H9 (cell line): ENCODE measurements at places on chromosomes 1 and 21.

DNA sequence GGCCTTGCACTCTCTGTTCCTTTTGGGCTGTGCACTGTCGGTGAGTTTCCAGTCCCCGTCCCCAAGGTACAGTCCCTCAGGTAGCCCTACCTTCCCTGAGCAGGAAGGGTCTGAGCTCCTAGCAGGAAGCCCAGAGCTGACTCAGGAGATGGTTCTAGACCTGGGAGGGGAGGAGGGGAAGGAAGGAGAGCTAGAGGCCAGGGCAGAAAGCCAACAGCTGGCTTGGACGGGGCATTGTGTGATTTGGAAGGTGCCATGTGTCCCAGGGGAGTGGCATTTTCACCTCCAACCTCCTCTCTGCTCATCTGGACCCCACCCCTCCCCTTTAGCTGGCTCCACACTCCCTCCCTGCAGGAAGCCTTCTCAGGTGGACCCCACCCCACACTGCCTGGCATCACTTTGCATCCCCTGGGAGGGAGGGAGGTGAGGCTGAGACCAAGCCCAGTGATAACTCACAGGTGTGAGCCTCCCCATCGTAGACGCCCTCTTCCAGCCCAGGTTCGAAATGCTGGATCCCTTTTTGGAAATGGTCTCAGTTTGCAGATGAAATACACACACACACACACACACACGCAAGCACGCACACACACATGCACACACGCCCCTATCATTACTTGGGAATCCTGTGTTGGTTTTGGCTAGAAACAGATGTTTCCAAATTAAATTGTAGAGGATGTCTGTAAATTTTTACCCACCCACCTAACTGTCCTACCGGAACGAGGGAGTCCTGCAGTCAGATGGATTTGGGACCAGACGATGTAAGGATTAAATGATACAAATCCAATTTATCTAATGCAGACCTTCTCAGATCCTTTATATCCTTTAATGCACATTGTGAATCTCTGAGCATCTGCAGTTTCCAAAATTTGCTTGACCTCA lies 19.7 kb upstream of the IFNLR1 start:
- no peak for DNase-seq

DNA sequence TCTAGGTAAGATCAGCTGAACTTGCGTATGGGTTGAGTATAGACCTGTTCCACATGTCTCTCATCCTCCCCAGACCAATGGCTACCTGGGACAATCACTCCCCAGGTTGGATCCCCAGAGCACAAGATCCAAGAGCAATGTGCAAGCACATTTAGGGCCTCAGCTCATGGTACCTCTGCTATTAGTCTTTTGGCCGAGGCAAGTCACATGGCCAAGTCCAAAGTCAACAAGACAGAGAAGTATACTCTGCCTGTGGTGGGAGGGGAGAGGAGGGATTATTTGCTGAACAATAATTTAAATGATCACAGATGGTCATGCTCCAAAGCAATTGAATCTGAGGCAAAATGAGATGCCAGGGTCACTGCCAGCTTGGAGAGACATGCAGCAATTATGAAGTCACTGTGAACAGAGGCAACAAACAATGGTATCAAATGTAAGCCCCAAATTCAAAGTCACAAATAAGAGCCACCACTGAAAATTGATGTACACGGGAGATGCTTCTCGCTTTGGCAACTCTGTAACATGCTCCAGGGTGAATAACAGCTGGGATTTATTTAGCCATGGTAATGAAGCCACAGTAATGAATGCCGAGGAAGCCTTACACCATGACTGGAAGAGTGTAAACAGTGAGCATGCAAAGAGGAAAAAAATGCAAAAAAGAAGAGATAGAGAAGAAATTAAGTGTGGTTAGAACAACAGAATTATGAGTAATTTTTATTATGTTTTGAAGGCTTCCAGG lies 149.1 kb downstream of the ZNF281 start:
- no peak for DNase-seq

GRCh38 chr1:30199563-30199962 lies 523.8 kb downstream of the MATN1 start:
- no peak for DNase-seq

- no peak for DNase-seq
These were observed 5.8 kb downstream of the ADORA3 start for GRCh38 chr1:111497592-111497991.

DNA sequence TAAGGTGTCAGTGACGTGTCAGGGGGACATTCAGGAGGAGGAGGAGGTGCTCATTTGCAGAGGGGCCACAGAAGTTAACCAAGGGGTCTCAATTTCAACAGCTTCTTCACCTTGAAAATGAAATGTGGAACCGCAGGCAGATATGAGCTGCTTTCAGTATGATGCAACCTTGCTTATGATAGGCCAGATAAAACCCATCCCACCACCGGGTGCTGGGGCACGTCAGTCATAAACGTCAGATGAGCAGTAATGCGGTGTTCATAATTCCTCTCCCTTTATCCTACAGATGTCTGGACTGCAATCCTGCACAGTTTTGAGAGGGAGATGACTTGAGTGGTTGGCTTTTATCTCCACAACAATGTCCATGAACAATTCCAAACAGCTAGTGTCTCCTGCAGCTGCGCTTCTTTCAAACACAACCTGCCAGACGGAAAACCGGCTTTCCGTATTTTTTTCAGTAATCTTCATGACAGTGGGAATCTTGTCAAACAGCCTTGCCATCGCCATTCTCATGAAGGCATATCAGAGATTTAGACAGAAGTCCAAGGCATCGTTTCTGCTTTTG lies 1.7 kb downstream of the PTGFR start:
- DNase-seq = no peak

- peak; percentile 53 for DNase-seq
These were observed at the start of gene ST6GALNAC5 for GRCh38 chr1:76867342-76868130. TSS of gene ST6GALNAC5 (plus strand) at chr1:76867480.
